ENCODE measurements at places on chromosomes 11 and 22.

- peak; percentile 50 for DNase-seq
Measured at GRCh38 chr11:46237248-46238077, 40.0 kb upstream of the CREB3L1 start.

- no peak for DNase-seq
Measured at GRCh38 chr11:117717485-117718314, 79.3 kb downstream of the DSCAML1 start.

GRCh38 chr11:13038366-13038765 is 29.2 kb downstream of the RASSF10 start:
- no peak for DNase-seq

GRCh38 chr11:110077831-110078325 is 15.3 kb upstream of the ZC3H12C start:
- no peak for DNase-seq

DNA sequence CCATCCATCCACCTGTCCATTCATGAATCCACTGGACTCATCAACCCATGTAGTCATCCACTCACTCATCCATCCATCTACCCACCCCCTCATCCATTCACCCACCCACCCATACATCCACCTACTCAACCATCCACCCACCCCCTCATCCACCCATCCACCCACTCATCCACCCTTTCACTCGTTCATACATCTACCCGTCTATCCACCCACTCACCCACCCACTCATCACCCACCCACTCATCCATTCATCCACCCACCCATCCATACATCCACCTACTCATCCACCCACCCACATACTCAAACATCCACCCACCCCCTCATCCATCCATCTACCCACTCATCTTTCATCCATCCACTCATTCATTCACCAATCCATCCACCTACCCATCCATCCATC is 37.7 kb downstream of the RTL6 start:
- DNase-seq, result no peak

- no peak for DNase-seq
Measured at GRCh38 chr11:104772806-104773241, 125.4 kb downstream of the CASP12 start.

- no peak for DNase-seq
Measured at GRCh38 chr11:127616158-127616557, 615.6 kb upstream of the KIRREL3 start.

- DNase-seq, result no peak
Measured at GRCh38 chr11:106177311-106177710, 99.8 kb downstream of the AASDHPPT start.

GRCh38 chr11:87256694-87257340 is 219.1 kb downstream of the TMEM135 start:
- DNase-seq, result no peak

GRCh38 chr22:30673136-30673535 is 5.5 kb upstream of the DUSP18 start:
- DNase-seq, result no peak

- DNase-seq, result no peak
Measured at GRCh38 chr22:31425331-31426050, 26.1 kb downstream of the DRG1 start.

- no peak for DNase-seq
Measured at GRCh38 chr22:29427176-29427760, 11.1 kb upstream of the RFPL1 start.

- no peak for DNase-seq
Measured at GRCh38 chr11:82898241-82898640, 2.0 kb downstream of the PRCP start.

DNA sequence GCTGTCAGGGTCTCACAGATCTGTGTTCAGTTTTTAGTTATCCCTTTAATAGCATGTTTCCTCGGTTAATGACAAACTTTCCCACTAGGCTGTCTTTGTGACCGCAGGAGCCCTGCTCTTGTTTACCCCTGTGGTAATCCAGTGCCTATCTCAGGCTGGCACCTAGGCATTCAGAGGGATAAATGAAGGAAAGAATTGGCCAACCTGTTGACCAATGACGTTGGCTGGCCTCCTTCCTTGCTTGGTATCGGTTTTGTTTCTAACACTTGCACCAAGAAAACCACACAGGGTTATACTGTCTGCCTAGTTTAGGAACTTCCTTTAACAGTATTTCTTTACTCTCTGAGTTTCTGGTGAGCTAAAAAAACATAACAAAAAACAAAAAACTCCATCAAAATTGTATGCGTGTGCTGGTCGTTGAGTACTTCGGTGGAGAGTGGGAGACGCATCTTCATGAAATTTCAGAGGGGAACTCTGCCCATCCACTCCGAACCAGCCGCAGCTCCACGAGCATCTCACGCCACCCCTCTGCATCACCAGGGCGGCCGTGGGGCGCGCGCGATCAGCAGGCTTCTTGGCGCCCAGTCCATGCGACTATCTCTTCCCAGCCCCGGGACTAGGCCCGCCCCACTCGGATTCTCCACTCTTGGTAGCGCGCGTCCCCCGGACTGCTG is 563 bp upstream of the ENDOD1 start:
- DNase-seq, result no peak

GRCh38 chr11:60910281-60910687 is 3.7 kb upstream of the TMEM109 start:
- no peak for DNase-seq

DNA sequence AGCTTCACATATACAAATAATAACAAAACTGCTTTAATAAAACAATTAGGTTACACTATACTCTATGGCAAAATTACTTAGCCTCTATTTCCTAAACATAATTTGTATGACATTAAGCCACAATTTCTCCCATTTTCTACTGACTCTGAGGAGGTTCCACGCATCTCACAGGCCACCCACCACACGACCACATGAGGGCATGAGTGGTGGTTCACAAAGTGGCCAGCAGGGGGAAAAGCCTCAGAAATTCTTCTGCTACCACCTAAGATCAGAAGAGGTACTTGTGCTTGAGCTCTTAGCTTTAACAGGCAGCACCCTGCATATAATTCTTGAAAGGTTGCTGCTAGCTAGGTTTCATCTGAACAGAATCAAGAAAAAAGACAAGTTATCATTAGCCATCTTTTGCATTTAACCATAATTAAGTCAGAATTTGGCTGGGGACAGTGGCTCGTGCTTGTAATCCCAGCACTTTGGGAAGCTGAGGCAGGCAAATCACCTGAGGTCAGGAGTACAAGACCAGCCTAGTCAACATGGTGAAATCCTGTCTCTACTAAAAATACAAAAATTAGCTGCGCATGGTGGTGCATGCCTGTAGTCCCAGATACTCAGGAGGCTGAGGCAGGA is 7.7 kb downstream of the LPXN start:
- DNase-seq, result peak; percentile 24

- peak; percentile 19 for DNase-seq
Measured at GRCh38 chr22:24894220-24894975, 52.1 kb downstream of the LHFPL7 start.

DNA sequence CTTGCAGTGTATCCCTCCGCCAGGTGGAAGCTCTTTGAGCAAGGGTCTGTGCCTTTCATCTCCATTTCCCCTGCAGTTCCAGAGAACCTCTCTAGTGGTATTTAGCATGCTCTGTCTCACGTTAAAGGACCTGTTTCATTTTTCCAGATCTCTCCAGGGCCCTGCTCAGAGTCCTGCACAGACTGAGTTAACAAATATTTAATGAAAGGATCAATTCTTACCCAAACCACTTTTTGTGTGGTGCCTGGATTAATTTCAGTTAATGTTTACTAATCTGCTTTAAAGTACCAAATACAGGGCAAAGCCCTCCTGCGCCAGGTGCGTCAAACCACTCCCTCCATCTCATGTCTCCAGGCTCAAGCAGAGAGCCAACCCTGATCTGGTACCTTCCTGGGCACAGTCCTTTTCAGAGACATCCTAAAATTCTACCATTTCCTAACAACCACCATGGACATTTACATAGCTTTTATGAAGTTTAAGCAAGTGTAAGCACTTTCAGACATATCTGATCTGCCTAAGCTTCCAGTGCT is 18.7 kb upstream of the ACER3 start:
- DNase-seq, result no peak

DNA sequence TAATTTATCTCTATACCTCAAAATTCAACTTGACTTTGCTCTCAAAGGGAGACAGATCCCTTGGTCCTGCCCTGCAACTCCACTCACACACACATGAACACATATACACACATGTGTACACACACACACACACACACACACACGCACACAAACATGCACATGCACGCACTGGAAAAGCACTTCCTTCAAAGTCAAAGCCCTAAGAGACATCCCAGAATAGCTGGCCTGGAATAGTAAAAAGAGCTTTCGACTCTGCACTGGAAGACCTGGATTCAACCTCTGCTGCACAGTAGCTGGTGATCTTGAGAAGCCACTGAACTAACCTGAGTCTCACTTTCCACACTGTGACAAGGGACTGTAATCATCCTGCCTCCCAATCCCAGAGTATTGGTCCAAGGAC is 26.8 kb downstream of the TENM4 start:
- DNase-seq, result no peak

DNA sequence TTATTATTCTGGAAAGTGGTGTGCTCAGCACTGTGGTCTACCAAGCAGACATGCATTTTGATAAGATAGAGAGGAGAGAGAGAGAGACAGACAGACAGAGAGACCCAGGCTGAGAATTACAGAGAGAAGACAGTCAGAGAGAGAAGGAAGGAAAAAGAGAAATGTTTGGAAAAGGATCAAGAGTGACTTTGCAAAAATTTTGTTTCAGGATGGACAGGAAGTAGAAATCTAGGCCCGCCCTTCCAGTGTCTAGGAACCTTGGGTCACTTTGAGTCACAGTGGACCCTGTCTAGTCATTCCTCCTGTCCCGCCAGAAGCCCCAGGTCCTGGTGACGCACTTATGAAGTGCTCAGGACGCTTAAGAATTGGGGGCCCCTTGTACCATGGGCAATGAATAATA is 166.7 kb downstream of the ST3GAL4 start:
- DNase-seq, result no peak

GRCh38 chr11:114211444-114212121 is 84.6 kb upstream of the NNMT start:
- DNase-seq, result no peak

- DNase-seq, result no peak
Measured at GRCh38 chr22:42693763-42694683, 26.6 kb downstream of the A4GALT start.

- DNase-seq, result no peak
Measured at GRCh38 chr11:73313652-73314051, 5.6 kb downstream of the ARHGEF17 start.

- no peak for DNase-seq
Measured at GRCh38 chr22:39150848-39151215, 1.6 kb downstream of the CBX7 start.

DNA sequence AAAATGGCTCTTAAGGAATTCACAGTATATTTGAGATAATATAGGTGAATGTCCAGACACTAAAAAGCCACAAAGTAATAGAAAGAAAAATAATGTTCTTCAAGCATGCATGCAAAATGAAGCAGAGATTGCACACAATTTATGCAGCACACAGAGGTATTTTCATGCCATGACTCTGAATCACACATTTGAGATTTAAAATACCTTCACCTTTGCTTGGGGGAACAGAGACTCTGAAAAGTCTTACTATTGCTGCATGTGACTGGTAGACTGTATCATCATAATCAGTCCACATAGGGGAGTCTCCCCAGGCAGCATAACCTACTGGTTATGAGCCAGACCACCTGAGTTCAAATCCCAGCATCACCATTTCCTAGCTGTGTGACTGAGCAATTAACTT is 96.2 kb downstream of the RCN1 start:
- DNase-seq, result no peak

- peak; percentile 1 for DNase-seq
Measured at GRCh38 chr11:1298695-1299492, 10.5 kb downstream of the TOLLIP start.

DNA sequence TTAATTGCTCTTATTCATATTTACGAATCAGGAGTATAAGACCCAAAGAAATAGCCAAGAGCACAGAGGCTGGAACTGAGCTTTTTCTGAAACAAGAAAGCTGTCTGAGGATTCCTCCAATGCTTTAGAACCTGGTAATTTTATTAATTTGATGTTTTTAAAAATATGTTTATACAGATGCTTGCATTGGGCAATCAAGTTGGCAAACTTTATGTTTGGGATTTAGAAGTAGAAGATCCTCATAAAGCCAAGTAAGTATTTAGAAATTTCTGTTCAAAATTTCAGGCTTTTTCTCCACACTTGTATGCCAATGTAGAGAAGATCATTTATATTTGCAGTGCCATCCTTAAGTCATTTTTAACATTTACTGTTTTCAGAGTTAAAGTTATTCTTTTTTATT is 24.3 kb upstream of the HIKESHI start:
- DNase-seq, result no peak

GRCh38 chr11:117009905-117010605 is 88.2 kb downstream of the SIK3 start:
- DNase-seq, result no peak

- DNase-seq, result no peak
Measured at GRCh38 chr11:12678092-12678491, 3.9 kb downstream of the TEAD1 start.

GRCh38 chr22:46976143-46976542 is 213.7 kb downstream of the TBC1D22A start:
- DNase-seq, result no peak

DNA sequence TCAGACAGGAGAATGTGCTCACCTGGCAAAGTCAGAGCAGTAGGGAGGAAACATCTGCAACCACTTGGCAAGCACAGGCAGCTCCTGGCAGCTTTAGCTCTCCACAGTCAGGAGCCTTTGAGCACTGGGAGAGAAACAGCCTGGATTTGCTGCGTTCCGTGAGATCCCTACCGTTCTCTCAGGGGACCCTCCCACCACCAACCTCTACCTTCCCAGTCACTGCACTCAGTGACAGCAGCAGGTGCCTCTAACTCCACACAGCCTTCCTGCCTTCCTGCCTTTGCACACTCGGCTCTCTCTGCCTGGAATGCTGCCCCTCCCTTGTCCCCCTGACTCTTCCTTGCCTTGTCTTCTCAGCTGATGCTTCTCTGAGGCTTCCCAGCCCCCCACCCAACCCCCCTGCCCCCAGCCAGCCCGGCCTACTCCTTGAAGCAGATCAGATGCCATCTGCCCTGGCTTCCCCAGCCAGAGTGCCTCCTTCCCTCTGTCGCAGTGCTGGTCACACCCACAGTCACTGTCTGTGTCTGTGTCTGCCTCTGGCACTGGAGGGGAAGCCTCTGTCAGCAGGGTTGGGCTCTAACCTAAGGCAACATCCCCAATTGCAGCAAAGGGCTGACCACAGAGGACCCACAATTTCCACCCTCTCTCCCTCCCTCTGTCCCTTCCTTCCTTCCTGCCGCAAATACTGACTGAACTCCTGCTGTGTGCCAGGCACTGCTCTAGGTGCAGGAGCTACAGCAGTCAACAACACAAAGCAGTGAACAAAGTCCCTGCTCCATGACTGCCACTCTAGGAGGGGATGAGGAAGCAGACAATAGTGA is 14.9 kb upstream of the TSKU start:
- peak; percentile 82 for DNase-seq
